T-helper 17 cell (primary cell): ENCODE measurements at places on chromosomes 5 and 9.

DNA sequence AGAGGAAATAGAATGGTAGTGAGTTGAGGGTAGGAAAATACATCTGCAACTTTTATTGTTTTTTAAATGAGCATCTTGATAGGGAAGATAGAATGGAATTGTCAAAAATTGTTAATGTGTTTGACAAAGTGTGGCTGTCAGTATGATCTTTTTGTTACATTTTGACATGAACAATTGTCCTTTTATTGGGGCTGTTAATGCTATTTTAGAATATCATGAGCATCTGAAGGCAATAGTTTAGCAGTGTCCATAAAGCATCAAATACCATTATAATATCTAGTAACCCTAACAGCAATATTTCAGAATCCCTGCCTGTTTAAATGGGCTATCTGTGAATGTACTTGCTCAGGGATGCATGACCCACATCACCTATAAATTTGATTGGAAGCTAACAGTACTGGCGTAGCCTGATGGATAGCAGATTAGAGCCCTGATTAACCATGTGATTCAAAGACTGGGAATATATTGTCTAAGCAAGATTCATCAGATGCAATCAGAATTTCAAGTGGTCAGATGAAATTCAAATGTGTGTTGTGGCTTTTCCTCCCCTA is 37.8 kb downstream of the TLE4 start:
- DNase-seq: no peak

- DNase-seq: no peak
Measured at GRCh38 chr5:68591850-68592249, 376.3 kb downstream of the PIK3R1 start.

DNA sequence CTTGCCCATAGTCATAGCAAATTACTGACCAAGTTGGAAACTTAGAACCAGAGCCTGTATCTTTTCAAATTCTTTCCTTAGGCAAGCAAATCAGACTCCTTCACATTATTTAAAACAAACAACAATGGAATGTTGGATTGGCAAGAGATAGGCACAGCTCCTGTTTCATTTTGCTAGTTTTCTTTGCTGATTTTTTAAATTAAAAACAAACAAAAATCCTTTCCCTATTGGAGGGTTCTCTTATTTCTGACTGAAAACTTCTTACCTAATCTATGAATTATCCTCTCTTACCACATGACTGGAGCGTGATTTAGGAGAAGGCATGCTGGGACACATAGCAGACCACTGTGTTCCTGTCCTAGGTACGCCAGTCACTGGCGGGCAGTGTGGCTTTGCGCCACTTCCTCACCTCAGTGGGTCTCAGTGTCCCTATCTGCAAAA is 63.0 kb downstream of the TTC39B start:
- no peak for DNase-seq

DNA sequence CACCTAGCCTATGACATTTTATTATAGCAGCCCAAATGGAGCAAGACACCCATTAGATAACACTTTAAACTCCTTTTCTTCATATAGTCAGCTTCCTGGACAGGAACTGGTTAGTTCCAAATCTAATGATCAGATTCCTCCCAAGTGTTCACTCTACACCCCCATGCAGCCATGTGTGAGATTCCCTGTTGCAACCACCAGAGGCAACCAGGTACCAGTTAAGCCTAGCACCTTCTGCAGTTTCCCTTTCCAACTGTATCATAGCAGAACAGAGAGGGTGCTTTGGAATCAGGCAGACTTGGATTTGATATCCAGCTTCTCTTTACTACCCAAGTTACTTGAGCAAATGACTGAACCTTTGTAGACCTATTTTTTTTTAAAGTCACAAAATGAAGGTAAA is 296.6 kb upstream of the PCSK5 start:
- DNase-seq: no peak

- DNase-seq: no peak
Measured at GRCh38 chr5:160802592-160802991, 49.4 kb downstream of the ATP10B start.

DNA sequence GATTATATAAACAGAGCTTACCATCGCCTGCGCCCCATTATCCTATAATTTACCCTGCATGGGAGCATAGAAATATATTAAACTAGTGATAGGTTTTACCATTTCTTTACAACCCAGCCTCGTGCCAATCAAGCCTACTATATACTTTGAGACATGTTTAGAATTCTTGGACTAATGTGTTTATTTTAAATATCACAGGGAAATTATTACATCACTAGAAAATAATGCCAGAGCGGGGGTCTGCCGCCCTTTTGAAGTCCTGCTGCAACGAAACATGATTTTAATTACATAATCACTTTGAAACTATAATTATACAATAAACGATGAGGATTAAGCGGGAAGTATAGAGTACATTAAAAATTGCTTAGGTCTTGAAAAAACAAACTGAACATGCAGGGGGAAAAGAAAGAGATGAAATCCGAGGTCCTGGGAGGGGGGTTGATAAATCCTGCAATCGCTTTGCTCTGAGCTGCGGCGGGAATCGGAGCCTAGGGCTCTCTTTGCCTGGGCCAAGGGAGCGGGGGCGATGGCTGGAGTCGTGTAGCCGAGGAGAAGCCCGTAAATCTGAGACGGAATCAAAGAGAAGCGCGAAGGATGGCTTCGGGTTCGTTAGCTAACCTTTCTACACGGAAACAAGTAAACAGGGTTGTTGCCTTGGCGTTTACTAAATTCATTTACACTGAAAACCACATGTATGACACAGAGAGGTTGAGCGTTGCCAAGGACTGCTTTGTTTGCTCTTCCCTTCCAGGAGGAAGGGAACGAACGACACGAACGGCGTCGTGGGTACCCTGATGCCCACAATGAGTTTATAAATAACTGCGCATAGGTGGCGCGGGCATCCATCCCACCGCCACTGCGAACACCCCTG is 127.6 kb downstream of the TMEM174 start:
- no peak for DNase-seq

DNA sequence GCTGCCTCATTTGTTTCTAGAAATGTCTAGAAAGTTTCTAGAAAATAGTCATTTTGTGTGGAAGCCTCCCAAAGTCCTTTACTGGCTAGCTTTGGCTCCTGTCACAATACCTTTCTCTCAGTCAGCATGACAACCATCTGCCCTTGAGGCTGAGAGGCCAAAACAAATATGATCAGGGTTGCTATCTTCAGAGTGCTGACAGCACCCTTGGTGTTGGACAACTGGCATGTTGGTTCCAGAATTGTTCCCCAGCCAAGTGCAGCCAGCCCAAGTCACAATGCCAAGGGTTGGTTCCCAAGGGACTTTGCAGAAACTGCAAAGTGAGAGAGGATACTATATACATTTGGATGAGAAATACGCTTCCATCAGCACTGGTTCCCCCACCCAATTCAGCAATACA is 140.9 kb upstream of the GAS1 start:
- no peak for DNase-seq

GRCh38 chr5:23445573-23445972 is 61.8 kb upstream of the PRDM9 start:
- no peak for DNase-seq

DNA sequence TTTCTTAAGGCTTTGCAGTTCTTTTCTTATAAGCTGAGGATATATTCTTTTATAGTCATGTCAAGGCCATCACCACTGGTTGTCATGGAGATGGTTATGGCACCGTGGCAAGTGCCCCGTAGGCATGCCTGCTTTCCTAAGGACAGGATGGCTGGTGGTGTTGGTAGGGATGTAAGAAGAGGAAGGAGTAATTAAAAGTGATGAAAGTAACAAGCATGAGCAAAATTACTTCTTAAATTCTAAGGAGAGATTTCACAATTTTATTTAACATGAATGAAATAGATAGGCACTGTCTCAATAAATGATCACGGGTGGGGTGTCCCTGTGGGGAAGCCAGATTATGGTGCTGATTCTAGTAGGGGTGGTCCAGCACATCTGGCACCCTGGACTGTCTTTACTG is 290.2 kb upstream of the KLF4 start:
- DNase-seq: no peak

GRCh38 chr5:137997726-137998213 is 35.1 kb downstream of the FAM13B start:
- no peak for DNase-seq

DNA sequence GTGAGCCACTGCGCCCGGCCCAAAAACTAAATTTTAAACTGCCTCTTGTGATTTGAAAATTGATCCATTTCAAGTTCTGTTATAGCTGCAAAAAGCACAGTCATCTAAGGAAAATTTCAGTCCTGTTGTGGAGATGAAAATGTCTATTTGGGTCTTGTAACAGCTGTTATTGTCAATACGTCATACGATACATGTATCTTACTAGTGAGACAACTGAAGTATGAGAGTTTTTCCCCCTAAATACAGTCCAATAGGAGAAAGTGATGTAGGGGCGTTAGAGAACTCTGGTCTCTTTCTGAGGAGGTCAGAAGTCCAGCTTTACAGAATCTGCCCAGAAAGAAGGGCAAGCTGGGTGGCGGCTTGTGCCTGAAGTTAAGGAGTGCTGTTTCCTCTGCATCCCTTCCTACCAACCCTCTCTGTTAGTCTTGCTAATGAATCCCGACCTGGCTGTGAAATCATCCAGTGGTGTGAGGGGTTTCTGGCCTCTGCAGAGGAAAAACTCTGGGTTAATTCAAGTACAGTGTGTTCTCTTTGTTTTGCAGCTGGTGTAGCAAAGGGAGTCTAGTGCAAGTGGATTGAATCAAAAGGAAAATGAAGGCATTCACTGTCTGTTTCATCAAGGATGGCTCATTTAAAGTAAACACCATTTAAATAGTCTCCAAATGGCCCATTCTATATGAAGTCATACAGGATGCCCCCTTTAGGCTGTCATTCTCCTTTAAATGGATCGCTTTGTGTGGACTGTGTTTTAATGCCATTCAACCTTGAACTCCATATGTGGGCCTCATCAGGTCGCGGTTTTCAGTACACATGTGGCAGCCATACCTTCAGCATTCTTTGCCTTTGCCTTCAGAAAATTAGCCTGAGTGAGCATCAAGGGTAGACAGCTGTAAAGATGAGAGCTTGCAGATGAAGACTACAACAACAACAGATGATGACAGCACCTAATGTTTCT is 59.0 kb downstream of the AOPEP start:
- DNase-seq: no peak

DNA sequence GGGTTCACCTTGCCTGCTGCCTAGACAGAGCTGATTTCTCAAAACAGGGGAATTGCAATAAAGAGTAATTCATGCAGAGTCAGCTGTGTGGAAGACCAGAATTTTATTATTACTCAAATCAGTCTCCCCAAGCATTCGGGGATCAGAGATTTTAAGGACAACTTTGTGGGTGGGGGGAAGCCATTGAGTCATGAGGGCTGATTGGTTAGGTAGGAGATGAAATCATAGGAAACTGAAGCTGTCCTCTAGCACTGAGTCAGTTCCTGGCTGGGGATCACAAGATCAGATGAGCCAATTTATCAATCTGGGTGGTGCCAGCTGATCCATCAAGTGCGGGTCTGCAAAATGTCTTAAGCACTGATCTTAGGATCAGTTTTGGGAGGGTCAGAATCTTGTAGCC is 159.1 kb upstream of the MAP1B start:
- no peak for DNase-seq
